Stimulated activated CD8-positive, alpha-beta memory T cell treated with anti-CD3 and anti-CD28 coated beads, Interleukin-15, amount 100 ng/mL, for 48 hours (primary cell): ENCODE measurements at places on chromosomes 5 and 9.

DNA sequence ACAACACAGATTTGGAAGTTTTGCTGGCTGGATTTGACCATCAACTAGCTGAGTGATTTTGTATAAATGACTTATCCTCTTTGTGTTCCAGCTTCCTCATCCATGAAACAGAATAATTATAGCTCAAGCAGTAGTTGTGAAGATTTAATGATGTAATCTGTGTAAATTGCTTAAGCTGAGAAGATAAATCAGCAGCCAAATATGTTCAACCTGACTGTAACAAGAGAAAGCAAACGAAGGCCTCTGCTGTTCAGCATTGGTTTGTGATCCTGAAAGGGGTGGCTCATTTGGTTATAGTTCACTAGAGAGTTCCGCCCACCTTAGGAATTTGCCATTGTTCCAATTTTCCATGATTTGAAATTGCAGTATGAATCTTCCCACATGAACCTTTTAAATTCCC, 75.7 kb upstream of the CCDC112 start:
- DNase-seq = no peak

DNA sequence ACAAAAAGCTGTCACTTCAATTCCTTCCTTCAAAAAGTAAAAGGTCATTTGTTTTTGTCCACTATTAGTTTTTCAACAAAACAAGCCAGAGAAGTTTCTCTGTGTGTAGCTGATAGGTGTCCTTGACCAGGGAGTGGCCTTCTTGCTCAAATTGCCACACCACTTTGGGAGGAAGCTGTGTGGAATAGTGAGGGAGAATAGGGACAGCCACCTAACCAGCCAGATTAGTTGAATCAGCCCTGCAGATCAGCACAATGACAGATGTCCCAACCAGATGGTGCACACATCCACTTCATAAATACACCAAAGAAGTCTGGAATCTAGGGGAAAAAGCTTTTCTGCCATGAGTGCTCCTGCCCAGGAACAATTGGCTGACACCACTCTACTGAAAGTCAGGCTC, 37.2 kb downstream of the NREP start:
- no peak for DNase-seq

DNA sequence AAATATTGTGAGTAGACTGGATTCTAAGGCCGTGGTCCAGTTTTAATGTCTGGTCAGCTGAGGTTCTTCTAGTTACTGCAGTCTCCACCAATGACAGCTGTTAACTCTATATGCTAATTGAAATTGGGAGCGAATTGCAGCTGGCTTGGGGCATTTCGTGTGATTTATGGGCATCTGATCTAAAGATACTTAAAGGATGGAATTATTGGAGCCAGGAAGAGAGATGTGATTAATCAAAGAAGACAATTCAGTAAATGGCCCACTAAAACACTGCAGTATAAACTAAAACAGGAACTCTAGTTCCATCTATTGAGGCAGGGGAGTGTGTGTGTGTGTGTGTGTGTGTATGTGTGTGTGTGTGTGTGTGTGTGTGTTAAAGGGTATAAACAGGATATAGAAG, 157.5 kb upstream of the IQGAP2 start:
- DNase-seq = no peak

GRCh38 chr5:7393921-7394799, 1.8 kb upstream of the ADCY2 start:
- DNase-seq = no peak

DNA sequence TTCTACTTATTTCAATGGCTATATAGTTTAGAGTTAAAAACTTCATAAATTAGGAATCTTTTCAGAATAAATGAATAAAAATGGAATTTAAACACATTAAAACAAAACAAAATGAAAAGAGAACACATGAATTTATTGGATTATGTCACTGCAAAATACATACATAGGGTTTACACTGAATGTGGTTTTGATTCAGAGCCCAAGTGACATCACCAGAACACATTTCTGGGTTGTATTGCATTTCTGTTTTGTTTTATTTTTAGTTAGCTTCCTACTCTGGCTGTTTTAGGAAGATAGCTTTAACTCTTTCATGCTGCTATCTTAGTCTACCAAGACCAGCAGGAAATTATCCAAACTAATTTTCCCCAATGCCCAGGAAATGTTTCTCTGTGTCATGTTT, 1935.0 kb downstream of the EFNA5 start:
- DNase-seq = no peak

DNA sequence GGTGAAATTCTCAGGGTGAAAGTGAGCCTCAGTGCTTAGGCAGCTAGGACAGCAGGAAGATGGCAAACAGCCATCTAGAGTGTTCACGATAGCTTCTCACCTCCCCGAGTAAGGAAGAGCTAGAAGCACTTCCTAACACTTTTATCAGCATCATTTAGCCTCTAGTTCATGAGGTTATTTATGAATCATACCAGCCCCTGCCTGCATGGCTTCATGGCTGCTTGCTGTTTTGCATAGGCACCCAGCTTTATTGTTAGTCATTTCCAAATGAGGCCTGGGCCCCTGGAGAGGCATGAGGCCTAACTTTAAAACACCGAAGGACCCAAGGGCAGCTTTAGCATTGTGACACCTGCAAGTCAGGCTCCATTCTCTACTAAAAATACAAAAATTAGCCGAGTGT, 134.9 kb upstream of the PANK3 start:
- no peak for DNase-seq

GRCh38 chr9:6330958-6331634, 2.9 kb downstream of the TPD52L3 start:
- no peak for DNase-seq

GRCh38 chr5:13993926-13994325, 49.4 kb upstream of the DNAH5 start:
- DNase-seq = no peak

- DNase-seq = no peak
Measured at GRCh38 chr9:112009656-112010055, 113.0 kb downstream of the UGCG start.

- no peak for DNase-seq
Measured at GRCh38 chr5:83377131-83377865, 94.2 kb upstream of the VCAN start.

- no peak for DNase-seq
Measured at GRCh38 chr5:156498226-156498980, 171.4 kb downstream of the SGCD start.

DNA sequence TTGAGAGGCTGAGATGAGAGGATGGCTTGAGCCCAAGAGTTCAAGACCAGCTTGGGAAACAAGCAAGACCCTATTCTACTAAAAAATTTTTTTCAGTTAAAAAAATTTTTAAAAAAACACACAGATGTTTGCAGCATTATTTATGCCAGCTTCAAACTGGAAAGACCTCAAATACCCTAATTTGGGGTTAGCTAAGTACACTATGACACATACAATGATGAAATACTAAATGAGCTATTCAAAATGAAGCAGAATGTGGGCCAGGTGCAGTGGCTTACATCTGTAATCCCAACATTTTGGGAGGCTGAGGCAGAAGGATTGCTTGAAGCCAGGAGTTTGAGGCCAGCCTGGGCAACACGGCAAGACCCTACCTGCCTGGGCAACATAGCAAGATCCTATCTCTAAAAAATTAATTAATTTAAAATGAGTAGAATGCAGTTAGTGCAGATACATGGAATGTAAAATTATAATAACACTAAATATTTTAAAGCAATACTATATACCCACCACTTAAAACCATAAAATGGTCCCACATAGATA, 44.9 kb downstream of the LHFPL2 start:
- DNase-seq = no peak

GRCh38 chr5:67997892-67998457, 217.6 kb upstream of the PIK3R1 start:
- DNase-seq = no peak

GRCh38 chr5:147809830-147810666, 21.4 kb downstream of the SPINK1 start:
- no peak for DNase-seq

DNA sequence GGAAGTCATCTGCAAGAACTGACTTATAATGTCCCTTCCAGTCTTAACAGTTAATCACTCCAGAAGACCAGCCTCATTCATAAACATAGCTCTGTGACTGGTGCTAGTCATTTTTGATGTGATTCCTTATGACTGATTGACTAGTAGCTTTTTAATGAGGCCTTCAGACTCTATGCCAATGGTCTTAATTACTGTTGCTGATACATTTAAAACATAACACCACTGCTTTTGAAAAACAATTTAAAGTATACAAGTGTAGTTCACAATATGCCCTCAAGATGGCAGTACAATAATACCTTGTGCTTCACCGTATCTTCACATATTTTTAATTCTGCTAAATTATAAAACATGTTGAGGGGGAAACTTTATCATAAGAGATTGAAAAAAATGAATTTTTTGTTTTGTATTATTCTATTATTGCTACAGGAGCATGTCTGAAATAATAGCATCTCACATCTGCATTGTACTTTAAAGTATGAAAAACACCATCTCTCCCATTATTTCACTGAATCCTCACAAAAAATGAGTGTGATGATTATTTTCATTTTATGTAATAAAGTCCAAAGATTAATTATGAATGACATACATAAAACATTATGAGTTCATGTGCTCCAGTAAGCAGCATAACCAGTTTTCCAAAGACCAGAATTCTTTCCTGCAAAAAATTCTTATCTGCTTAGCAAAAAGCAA, 55.2 kb upstream of the SHISAL2B start:
- no peak for DNase-seq

GRCh38 chr5:139108063-139108824, 89.9 kb downstream of the SIL1 start:
- DNase-seq = no peak

GRCh38 chr5:61409568-61409967, 77.5 kb downstream of the ZSWIM6 start:
- DNase-seq = no peak

DNA sequence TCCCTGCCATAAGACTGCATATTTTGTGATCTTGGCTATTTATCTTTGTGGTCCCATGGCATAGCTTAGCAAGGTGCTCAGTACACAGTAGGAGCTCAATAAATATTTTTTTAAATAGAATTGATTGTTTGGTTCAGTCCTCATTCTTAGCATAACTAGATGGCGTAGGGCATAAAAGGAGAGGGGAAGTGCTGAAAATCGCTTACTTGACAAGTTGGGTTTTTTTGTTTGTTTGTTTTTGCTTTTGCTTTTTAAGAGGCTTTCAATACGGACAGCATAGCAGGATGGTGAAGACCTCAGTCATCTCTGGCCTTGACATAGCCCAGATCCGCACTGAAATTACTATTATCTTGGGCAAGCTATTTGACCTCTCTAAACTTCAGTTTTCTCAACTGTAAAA, 86.6 kb upstream of the RANBP3L start:
- DNase-seq = no peak

DNA sequence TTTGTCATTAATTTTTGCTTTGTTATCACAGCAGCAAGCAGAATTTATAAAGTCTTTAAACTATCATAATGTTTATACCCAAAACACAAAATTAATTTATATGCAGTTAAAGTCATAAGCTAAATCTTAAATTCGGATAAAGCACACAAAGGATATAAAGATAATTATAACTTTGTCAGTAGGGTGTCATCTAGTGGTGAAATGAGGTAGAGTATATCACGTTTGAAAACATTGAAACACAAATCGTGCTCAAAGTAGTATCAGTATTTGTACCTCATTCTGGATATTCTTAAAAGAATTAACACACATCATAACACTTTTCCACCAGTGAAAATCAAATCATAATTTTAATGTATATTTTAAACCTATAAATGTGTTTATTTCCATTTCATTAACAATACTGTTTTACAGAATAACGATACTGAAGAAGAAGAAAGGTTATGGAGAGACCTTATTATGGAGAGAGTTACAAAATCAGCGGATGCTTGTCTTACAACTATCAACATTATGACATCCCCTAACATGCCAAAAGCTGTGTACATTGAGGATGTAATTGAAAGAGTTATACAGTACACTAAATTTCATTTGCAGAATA, 129.5 kb downstream of the NIPBL start:
- no peak for DNase-seq

DNA sequence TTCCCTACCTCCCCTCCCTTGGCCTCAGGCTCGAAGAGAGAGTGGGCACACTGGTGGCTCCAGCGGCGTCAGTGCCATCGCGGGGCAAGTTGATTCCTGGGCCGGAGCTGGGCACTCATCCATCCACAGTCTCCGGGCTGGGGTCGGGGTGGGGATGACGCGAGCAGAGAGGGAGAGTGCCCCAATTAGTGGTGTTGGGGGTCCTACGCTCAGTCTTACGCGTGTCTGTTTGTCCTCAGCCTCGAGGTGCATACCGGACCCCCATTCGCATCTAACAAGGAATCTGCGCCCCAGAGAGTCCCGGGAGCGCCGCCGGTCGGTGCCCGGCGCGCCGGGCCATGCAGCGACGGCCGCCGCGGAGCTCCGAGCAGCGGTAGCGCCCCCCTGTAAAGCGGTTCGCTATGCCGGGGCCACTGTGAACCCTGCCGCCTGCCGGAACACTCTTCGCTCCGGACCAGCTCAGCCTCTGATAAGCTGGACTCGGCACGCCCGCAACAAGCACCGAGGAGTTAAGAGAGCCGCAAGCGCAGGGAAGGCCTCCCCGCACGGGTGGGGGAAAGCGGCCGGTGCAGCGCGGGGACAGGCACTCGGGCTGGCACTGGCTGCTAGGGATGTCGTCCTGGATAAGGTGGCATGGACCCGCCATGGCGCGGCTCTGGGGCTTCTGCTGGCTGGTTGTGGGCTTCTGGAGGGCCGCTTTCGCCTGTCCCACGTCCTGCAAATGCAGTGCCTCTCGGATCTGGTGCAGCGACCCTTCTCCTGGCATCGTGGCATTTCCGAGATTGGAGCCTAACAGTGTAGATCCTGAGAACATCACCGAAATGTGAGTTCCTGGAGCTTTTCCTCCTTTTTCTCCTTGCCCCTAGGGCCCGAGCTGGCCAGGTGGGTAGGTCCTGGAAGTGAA, 861 bp downstream of the NTRK2 start:
- no peak for DNase-seq

DNA sequence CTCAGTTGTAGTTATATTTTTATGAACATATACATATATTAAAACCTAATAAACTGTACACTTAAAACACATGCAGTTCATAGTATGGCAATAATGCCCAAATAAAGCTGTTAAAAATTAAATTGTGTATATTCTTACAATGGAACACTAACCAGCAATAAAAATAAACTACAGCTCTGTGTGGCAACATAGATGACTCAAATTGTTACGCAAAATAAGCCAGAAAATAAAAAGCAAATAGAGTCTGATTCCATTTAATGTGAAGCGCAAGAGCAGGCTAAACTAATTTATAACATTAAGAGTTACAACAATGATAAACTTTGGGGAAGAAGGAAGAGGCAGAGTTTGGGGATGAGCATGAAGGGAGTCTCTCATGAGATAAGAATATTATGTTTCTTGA, 597.3 kb downstream of the TLE1 start:
- no peak for DNase-seq

GRCh38 chr9:4341554-4341953, 41.7 kb upstream of the GLIS3 start:
- no peak for DNase-seq

DNA sequence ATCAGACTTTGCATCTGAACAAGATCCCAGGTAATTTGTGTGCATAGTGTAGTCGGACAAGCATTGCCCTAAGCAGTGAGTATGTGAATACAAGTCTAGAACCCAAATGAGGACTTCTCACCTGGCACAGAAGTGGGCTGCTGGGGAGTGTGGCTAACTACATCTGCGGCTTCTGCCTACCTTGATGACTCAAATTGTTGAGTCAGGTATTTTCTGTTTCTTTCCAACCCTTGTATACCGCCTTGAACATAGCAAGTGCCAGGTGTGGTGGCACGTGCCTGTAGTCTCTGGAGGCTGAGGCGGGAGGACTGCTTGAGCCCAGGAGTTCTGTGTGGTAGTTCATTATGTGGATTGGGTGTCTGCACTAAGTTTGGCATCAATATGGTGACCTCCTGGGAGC, 7.9 kb upstream of the JADE2 start:
- no peak for DNase-seq
